Epithelial cell of proximal tubule (primary cell): ENCODE measurements at places on chromosomes 11 and 22. TPM values are rescaled to one million over a fixed set of nuclear protein-coding genes. Genes with fewer than 3 reads are reported as not detected.

DNA sequence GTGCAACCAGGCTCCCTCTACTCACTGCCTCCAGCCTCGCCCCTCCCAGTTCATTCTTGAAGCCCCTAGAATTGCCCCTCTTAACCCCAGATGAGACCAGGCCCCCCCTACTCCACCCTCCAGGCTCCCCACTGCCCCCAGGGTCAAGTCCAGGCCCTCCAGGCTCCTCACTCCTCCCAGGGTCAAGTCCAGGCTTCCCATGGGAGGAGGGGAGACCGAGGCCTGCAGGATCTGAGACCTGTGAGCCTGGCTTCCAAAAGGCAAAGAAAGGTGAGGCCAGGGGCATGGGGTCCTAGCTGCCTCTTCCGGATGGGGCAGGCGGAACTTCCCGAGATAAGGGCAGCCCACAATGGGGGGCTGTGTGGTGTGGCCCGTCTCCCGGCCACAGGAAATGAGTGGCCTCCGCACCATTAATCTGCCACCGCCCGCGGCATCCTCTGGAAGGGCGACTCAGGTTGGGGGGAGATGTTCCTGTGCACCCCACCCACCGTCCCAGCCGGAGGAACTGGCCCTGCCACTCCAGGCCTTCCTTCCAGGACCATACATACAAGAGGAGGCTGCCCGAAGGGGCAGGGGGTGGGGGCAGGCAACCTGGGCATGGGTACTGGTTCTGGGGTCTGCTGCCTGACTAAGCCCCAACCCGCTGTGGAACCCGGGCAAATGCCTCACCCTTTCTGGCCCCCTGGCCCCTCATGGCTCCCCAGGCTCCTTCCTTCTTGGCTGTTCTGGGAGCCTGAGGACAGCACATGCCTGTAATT, 35.1 kb upstream of the WNT11 start:
- DNase-seq = no peak

The SPI1 gene
- total RNA-seq = not detected in 2 replicates

- DNase-seq = no peak
Measured at GRCh38 chr11:112650527-112650926, 310.7 kb upstream of the NCAM1 start.

DNA sequence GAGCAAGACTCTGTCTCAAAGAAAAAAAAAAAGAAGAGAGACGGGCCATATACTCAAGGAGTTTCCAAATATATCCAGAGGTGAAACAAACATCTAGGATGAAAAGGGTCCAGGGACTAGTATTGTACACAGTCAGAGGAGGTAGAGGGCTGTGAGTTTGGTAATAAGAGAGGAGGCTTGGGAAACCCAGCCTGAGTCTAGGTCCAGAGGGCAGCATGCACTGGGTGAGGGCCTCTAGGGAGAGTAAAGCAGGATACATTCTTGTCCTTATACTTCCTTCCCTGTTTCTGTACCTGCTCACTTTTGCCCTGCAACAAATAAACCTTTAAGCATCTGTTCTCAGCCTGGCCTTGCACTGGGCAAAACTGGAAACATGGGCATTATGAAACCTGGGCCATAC, 31.5 kb downstream of the STIM1 start:
- DNase-seq = no peak

- DNase-seq = no peak
Measured at GRCh38 chr22:29447906-29448305, 9.5 kb downstream of the RFPL1 start.

DNA sequence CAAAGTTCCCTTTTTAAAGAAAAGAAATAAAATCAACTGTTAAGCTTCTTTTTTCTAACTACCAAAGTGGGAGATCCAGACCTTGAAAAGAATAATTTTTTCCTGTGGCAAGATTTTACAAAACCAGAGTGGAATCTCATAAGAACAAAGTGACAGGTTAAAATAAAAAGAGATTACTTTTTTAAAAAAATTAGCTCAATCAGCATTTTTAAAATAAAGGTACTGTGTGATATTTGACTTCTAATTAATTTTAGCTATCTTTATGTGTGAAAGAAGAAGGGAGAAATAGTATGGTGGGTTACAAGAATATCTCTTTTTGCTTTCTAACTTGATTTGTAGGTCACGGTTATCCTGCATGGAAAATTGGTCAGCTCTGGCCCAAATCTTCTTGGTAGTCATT, 92.8 kb upstream of the ALKBH3 start:
- DNase-seq = no peak

- no peak for DNase-seq
Measured at GRCh38 chr22:43901976-43902643, 10.3 kb upstream of the PNPLA5 start.

The PAFAH1B2 gene
- 95.4 and 103 TPM in 2 replicates for total RNA-seq

DNA sequence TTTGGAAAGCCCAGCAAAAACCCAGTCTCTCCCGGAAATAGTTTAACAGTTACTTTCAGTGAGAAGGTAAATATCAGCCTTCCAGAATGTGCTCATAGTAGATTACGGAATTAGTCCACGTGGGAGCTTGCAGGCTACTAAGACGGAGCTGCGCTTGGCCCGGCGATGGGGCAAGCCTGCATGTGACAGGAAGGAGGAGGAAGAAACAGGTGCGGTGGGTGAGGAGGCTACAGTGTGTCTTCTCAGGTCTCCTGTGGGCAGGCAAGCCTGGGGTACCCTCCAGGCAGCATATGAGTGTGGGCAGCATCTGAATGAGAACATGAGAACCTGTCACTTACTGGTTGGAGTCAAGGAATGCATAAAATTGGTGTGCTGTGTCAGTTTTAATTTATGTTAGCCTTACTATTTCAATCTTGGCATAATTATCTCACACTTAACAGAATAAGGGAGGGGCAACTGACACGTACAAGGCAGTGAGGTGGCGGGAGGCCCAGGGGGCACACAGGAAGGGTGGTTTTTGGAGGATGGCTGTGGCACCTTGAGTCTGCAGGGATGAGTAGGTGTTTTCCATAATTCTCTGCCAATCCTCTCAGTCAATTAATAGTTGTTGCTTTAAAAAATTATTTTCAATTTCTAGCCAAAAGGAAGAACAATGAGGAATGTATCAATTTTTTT, 35.7 kb downstream of the CLMP start:
- no peak for DNase-seq

DNA sequence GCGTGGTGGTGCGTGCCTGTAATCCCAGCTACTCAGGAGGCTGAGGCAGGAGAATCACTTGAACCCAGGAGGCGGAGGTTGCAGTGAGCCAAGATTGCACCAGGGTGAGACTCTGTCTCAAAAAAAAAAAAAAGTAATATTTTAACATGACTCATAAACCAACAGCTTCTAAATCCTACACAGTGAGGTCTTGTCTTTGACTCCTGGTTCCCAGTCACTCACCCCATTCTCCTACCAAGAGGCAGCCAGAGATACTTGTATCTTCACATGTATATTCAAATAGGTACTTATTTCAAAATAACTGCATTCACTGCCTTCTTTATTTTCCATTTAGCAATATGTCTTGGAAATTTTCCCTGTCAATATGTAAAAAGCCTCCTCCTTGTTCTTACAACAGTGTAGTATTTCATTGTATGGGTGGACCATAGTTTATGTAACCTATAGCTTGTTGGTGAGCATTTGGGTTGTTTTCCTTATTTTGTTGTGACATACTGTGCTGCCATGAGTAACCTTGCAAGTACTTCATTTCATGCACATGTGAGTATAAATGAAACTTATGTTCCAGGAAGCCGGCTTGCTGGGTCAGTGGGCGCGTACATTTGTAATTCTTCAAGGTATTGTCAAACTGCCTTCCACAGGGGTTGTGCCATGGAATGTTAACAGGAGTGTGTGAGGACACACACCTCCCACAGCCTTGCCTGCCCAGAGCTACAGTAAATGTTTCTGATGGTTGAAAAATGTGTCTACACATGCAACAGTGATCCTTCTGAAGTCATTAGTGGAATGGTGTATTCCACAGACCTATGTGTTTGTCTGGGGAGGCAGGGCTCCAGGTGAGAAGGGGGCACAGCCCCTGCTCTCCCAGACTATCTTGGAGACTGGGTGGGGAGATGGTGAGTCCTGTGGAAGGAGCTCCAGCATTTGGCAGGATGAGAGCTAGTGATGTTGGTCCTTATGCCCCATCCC, 47.9 kb downstream of the OSBP2 start:
- DNase-seq = no peak

- no peak for DNase-seq
Measured at GRCh38 chr11:46845440-46845739, 690 bp downstream of the CKAP5 start.

The SOX10 gene
- not detected in 2 replicates for total RNA-seq

DNA sequence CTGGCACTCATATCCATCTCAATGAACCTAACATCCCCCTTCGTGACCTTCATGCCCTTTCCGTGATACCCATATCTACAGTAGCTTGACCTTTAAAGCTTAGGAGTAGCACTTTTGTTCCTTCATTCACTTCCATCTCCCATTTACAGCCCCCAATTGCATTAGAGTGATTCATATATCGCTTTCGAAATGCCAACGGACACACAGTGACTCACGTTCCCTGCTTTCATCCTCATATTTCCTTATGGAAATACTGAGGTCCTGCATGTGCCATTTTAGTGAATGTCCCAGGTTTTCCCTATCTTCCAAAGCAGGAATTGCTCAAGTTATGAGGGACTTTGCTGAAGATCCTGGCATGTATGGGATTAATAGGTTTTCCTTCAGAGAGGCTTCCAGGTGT, 44.3 kb upstream of the CEP126 start:
- DNase-seq = no peak

GRCh38 chr11:104531075-104531474, 367.1 kb upstream of the PDGFD start:
- no peak for DNase-seq

DNA sequence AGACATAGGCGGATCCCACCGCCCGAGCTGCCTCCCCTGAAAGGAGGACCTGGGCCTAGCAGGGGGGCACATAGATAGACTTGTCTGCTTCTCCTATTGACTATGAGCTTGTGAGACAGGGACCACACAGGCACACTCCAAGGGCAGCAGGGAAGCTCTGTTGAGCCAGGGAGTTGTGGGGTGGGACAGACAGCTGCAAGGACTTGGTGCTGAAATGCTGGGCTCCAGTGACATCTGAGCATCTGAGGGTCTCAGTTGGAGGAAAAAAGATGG, 53.4 kb upstream of the ANO1 start:
- DNase-seq = no peak

DNA sequence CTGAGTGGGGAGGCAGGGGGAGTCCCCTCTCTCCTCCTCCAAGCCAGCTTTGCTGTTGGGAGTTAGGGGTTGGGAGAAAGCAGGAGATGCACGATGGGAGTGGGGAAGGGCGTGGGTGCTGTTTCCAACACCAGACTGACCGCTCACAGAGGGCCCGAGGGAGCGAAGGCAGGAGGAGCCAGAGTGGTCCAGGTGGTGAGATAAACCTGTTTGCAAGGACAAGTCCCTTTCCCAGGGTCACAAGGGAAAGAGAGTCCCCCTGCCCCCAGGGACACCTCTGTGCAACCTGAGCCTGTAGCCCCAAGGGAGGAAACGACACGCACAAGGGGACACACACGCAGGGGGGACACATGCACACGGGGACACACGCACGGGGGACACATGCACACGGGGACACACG, 42.2 kb downstream of the WNT11 start:
- no peak for DNase-seq

DNA sequence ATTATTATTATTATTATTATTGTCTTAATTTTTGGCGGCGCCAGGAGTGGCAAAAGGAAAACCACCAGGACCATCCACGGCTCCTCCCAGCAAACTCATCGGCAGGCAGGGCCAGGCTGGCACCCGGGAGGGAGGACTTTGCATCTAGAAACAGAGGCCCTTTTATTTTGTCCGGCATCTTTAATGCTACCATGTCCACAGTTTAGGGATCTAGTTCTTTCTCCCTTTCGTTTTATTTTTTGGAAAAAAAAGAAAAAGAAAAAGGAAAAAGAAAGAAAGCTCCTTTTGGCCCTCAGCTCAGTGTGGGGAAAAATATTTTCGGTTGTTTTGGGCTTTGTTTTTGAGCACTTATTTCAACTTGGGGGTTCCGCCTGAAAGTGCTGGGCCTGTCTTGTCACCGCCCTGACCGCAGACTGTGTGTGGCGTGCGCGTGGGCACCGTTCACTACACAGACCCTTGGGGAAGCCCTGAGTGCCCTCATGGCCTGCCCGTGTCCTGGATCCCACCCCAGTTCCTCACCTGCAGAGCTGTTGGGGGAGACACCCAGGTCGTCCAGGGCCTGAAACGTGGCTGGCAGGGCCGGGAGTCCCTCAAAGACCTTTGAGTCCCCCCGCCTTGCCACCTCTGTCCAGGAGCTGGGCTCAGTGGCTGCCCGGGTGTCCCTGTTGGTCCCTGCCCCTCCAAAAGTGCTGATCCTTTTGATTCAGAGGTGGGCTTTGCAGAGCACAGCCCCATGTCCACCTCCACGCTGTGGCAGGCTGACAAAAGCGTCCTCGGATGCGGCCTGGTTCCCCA, 69.1 kb upstream of the PPARA start:
- DNase-seq = no peak

- DNase-seq = no peak
Measured at GRCh38 chr11:60609632-60610031, 89.8 kb upstream of the MS4A8 start.

DNA sequence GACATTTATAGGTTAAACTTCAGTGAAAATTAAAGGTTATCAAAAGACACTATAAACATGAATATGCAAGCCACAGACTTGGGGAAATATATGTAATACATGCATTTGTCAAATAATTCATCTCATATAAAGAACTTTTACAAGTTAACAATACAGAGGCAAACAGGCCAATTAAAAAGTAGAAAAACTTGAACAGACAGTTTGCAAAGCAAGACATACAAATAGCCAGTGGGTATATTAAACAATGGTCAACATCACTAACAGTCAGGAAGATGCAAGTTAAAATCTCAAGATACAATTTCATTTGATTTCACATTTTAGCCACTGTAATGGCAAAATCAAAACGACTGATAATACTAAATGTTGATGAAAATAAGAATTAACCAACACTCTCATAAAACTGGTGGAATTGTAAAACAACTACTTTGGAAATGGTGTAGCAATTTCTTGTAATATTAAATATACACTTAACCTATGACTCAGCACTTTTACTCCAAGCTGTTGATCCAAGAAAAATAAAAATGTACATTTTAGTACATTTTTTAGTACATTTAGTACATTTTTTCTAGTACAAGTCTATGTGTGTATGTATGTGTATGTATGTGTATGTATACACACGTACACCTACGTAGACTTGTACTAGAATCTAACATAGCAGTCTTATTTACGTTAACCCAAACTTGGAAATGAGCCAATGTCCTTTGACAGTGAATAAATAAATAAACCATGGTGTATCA, 62.8 kb downstream of the LRRC74B start:
- DNase-seq = no peak

- no peak for DNase-seq
Measured at GRCh38 chr22:40491990-40492631, 121.7 kb downstream of the SGSM3 start.

The EFCAB6 gene
- 0.07 and 0.23 TPM in 2 replicates for total RNA-seq
